ENCODE measurements at places on chromosomes 3 and 15.

DNA sequence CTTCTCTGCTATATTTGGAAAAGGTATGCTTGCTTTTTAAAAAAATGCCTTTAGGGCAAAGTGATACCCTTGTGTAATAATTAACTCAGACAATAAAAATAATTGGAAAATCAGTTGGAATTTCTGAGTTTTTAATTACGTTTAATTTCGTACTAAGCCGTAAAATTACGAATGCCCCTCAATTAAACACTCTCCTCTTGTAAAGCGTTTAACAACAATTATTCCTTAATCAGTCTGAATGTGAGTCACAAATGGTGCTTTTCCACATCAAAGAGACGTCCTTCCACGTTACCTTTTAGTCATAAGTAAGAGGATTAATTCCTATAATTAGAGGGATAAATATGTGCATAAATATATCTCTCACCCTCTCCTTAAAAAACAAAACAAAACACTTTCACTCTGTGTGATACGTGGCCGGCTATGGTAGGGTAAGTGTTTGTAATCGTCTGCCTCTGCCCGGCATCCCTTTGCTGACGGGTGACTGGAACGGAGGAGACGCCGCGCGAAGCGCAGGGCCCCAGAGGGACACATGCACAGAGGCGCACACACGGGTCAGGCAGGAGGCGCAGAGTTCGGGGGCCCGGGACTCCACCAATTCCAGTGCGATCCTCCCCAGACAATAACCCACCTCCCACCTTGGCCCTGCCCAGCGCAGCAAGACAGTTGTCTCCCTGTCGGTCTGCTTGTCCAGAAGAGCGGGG lies 9.7 kb upstream of the MEIS2 start:
- no peak for DNase-seq

- DNase-seq: peak; percentile 32
These were observed 8.5 kb upstream of the ILDR1 start for GRCh38 chr3:122030381-122031122.

DNA sequence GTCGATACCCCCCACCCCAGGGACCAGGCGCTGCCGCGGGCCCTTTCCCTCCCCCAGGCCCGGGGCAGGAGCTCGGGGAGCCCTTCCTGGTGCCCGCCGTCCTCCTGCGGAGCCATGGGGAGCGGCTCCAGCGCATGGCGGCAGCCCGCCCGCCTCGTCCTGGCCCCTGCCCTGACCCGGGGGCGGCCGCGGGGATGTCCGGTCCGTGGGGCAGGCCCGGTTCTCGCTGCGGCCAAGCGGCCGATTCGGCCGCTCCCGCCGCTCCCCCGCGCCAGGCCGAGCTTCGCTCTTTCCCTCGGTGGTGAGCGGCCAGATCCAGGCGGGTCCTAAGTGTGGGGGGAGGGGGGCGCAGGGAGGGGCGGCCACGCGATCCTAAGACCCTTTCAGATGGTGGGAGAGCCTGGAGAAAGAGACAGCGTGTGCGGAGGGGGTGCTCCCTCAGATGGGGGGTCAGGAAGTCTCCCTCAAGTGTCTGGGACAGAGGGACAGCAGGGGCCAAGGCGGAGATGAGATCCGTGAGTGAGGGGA lies 1.3 kb downstream of the NEIL1 start:
- DNase-seq: no peak

DNA sequence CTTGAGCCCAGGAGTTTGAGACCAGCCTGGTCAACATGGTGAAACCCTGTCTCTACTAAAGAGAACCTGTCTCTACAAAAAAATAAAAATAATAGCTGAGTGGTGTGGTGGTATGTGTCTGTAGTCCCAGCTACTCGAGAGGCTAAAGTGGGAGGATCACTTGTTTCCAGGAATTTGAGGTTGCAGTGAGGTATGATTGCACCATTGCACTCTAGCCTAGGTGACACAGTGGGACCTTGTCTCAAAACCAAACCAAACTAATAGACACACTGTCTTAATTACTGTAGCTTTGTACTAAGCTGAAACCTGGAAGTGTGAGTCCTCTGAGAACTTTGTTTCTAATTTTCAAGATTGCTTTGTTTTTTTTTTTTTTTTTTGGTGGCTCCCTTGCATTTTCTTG lies 30.4 kb downstream of the MGA start:
- DNase-seq: no peak

- no peak for DNase-seq
These were observed 20.4 kb downstream of the KPNA4 start for GRCh38 chr3:160544844-160545503.

GRCh38 chr3:109715707-109716106 lies 378.4 kb upstream of the DPPA4 start:
- no peak for DNase-seq

GRCh38 chr3:112373924-112374323 lies 41.0 kb downstream of the CD200 start:
- DNase-seq: no peak

GRCh38 chr3:127135241-127136023 lies 57.5 kb upstream of the PRR23E start:
- DNase-seq: no peak

DNA sequence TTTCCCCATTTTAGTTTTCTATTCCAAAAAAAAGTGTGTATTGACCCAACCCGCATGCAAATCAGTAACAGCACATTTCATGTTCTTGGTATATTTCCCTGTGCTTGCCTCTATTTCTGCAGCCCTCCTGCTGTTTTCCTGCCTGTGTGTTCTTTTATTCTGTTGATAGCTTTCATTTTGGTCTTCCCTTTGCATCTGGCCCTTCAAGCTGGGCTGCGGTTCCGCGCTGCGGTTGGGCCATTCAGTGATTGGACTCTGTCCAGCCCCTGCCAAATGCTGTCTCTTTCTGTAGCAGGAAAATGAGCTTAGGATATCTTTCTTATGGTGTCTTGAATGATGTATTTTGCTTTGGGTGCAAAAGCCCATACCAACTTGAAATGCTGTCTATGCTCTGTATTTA lies 49.9 kb downstream of the ZNF621 start:
- DNase-seq: no peak

GRCh38 chr3:17088017-17088416 lies 203.3 kb downstream of the PLCL2 start:
- DNase-seq: no peak

Data from NAMALWA (cell line).